HFFc6 (cell line): ENCODE measurements at places on chromosomes 6 and 20.

DNA sequence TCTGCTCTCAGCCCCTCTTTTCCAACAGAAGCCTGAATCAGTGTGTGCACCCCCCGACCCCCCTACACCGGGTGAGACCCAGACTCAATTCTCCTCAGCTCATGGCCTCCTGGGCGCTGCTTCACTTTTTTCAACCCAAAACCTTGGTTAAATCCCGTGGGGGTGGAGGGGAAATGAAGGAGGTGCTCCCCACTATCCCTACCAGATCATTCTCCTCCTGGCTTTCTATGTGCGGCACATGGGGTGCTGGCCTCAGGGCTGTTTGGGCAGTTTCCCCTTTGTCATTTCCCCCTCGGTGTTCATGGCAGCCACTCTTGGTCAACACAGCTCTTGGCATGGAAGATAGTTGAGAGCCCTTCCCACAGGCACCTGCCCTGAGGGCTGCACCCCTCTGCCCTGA lies 4.6 kb downstream of the CST4 start:
- no peak for DNase-seq

- no peak for DNase-seq
Measured at GRCh38 chr6:96212066-96212465, 196.3 kb downstream of the FUT9 start.

- peak; percentile 33 for DNase-seq
Measured at GRCh38 chr20:9038791-9039535, 29.9 kb upstream of the PLCB4 start.

GRCh38 chr6:113774127-113774825 lies 82.9 kb upstream of the MARCKS start:
- peak; percentile 30 for DNase-seq

DNA sequence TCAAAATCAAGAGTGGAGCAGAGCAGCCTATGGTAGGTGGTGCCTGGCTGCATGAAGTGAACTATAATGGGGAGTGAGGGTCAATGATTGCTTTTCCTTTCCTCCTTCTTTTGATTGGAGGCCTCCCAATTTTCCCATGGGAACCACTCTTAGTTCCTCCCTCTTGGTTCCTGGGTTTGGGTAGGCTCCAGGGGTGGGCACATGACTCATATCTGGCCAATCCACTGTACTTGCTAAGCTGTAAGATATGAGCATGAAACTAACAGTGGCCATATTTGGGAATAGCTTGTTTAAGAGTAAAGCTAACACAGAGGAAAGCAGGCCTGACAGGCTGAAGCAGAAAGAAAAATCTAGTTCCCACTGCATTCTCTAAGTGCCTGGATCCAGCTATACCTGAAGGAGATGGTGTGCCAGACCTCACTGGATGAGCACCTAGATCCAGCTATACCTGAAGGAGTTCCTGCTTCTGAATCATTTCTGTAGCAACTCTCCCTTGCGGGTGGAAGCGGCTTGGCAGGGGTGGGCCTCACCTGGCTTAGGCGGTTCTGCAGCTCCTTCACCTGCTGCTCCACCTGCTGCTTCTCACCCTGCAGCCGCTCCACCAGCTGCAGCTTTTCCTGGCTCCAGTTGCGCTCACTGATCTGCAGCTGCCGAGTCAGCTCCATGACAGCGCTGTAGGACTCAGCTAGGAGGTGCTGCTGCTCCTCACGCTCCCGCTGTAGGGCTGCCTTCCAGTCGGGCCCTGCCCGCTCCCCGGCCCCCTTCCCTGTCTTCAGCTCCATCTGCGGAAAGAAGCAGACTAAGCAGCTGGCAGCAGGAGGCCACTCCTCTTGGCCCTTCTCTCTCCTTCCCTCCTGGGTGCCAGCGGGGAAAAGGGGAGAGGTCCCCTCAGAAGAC lies 29.0 kb upstream of the DSN1 start:
- peak; percentile 49 for DNase-seq

DNA sequence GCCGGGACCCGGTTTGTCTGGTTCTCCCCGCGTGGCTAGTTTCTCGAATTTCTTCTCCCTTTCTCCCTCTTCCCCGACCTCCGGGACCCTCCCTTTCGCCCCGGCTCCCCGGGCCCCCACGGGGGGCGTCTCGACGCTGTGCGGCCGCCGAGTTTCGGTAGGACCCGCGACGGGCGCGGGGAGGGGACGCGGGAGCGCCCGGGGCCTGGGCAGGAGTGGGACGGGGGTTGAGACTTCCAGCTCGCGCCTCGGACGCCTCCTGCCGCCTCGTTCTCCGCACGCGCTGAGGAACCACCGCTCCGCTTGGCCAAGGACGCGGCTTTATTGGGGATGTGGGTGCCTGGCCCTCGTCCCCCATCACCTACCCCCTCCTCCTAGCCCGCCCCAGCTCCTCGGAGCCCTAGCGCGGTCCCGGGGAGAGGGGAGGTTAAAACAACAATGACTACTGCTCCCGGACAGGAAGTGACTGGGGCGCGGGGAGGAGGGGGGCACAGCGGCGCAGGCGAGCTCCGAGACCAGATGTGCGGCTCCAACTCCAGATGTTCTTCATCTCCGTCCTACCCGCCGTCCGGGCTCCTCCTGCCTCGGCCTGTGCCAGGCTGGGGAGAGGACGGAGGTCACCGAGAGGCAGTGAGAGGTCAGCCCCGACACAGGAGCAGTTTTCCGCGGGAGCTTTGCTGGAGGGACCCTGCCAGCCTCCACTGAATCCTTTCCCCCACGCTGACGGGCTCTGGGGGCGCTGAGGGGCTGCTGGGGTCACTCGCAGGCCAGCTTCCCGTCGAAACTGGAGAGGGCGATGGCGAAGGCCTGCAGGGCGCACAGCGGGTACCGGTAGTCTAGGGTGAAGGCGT lies 917 bp upstream of the TEAD3 start:
- DNase-seq: peak; percentile 27

- DNase-seq: no peak
Measured at GRCh38 chr6:119426619-119427018, 77.1 kb upstream of the MAN1A1 start.

DNA sequence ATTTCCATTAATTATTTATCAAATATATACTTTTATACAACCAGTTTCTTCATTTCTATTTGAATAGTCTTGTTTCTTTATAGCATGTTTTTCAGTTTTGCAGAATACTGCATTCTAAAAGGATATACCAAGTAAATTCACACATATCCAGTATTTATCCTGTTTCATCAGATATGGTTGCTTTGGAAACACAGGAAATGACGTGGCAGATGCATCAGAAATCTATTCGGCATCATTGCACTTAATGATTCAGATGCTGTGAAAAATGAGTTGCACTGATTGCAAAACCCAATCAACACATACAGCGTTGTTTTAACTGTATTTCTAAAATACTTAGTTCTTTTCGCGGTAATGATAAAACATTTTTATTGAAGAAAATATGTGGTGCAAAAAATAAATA lies 594.9 kb downstream of the CDH26 start:
- no peak for DNase-seq

DNA sequence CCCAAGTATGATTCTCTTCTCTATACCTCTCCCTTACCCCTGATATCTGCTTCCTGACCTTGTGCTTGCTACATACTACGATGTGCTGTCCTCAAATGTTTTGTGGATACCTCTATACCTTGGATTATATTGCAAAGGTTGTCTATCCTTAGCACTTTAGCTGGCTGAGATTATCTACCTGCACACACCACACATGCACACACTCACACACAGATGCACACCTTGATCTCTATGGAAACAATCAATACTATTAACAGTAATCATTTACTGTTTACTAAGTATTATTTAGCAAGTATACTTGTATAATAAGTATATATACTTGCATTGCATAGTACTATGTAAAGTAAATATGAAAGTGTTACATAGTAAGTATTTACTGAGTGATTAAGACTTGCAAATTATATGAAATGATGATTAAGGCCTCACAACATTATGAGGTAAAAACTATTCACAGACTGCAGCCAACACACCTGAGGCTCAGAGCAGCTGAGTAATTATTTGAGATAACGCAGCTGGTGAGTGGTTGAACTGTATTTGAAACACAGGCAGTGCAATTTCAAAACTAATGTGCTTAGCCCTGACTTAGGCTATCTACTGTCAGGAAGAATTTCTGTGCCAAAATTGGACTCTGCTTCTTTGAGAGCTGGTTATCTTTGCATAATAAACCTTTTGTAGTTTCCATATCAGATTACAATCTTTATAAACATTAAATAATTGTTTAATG lies 699.9 kb downstream of the FRK start:
- no peak for DNase-seq

- no peak for DNase-seq
Measured at GRCh38 chr6:43950731-43951062, 176.6 kb downstream of the MRPL14 start.

GRCh38 chr6:128882991-128883611 lies at the start of gene LAMA2:
Gene LAMA2, plus strand, starts transcription at chr6:128883138. Its CDS starts 108 bp downstream, at chr6:128883246.
- DNase-seq: peak; percentile 64

DNA sequence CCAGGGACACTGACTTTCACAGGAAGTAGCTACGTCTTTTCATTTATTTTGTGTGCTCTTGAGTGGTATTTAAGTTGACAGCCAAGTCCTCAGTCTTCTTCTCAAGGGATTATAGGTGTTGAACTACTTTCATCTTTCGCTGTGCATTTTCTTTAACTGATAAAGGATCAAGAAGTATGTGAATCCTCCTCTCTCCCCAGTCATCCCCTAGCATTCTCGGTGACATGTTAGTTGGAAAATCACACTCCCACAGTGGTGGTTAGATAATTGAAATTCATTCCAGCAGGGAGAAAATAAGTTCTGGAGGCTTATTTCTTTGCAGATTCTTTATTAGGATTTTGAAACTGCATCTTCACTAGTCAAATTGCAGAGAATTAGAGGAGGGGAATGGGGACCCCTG lies 569.4 kb downstream of the MEI4 start:
- no peak for DNase-seq

DNA sequence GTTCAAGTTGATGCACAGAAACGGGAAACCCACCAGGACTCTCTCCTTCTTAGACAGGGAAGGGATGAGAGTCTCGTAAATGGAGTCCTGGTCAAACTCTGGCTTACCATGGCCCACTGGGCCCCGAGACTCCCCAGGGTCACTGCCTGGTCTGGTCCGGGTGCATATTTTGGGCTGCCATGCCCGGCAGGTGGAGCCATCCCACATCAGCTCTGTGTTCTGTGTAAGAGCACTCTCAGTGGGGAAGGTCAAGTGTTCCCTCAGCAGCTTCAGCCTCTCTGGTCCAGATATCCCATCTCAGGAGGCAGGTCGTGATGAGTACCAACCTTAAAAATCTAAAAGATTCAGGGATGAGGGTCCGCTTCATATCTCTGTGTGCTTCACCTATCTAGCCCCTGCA lies 138.8 kb downstream of the EDN3 start:
- no peak for DNase-seq

- no peak for DNase-seq
Measured at GRCh38 chr6:108029226-108029921, 45.2 kb downstream of the OSTM1 start.

DNA sequence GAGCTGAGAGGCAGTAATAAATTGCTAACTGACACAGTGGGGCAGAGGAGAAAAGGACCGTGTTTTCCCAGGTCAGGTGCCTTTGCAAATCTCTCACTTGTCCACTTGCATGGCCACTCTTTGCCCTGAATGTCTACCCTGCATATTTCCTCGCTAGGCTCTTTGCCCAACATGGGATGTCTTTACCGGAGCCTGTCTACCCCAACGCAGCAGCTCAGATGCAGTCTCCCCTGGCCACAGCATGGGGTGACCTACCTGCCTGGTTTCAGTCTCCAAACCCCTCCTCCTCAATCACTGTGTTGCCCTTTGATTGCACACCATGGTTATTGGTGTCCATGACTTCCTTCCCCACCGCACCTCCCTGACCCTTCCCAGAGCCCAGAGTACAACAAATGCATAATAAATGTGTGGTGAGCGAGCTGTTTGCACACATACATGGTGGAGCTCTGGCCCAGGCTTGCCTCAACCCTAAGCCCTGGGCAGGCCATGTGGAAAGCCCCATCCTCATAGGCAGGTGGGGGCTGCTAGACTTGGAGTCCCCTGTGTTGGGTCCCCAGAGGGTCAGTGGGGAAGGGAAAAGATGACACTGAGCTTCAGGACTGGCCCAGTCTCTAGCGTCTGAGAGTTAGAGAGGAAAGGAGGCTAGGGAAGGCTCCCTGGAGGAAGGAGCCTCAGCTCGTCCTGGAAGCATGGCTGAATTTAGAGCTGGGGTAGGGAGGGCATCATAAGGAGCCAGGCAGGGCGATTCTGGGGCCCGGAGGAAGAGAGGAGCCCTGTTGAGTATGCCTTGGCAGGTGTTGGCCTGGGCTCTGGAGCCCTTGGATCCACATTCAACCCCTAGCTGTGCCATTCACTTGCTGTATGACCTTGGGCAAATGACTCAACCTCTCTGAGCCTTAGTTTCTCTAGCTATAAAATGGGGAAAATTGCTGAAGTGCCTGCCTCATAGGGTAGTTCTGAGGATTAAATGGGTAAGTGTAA lies 4.4 kb upstream of the BPIFB6 start:
- no peak for DNase-seq

DNA sequence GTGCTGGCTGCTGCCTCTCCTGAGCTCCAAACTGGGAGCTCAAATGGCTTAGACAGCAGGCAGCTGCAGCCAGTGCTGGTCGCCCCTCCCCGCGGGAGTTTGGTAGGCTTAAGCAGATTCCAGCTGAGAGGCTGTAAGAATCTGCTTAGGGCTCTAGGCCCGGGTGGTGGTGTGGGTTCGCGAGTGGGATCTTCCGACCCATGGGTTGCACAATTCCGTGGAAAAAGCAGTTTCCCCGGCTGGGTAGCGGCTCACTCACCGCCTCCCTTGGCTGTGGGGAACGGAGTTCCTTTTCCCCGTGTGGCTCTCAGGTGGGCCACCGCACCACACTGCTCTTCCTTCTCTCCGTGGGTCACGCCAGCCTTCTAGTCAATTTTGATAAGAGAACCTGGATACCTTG lies 232.5 kb downstream of the PKHD1 start:
- DNase-seq: no peak

DNA sequence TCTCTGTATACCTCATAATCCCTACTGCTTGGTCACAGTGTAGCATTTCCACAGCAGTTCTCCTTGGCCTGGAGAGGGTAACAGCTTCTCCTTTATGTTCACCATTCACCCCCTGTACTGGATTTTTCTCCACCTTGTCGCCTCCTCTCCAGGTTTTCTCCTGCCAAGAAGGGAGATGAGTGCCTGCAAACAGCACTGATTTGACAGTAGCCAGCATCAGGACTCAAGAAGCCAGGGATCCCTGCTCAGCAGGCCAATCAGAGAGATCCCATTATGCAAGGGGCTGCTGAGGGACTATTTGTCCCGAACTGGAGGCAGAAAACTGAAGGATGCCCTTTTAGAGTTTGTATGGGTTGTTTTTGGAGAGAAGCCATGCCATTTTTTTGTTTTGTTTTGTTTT lies 68.6 kb upstream of the RIPOR2 start:
- no peak for DNase-seq

- DNase-seq: no peak
Measured at GRCh38 chr20:64058536-64058935, 4.5 kb upstream of the TCEA2 start.
